ENCODE measurements at places on chromosomes 11 and 22. TPM values are rescaled to one million over a fixed set of nuclear protein-coding genes. Genes with fewer than 3 reads are reported as not detected.

GRK3 gene
- 10.5 TPM for total RNA-seq

GRCh38 chr11:17259519-17259918, 17.0 kb upstream of the NUCB2 start:
- no peak for DNase-seq

DNA sequence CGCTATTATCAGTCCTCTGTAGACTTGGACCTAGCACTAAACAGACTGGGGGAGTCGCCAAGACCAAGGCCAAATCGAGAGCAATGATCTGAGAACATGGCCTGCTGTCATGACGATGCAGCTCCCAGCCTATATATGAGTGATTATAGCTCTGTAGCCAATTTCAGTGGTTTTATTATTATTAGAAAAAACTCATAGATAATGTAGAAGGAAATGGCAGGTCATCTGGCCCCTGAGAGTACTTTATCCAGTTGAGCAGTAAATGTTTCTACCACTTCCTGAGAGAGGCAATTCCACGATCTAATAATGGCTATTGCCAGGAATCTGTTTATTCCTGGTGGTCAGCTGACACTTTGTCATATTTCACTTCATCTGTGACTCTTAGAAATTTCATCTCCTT, 666.7 kb downstream of the OPCML start:
- no peak for DNase-seq

VPREB3 gene
- 1.1 TPM for total RNA-seq

MRGPRX4 gene
- total RNA-seq = not detected

GRCh38 chr11:116175707-116176106, 597.1 kb downstream of the BUD13 start:
- no peak for DNase-seq

- no peak for DNase-seq
These were observed 5.5 kb downstream of the ACRV1 start for GRCh38 chr11:125675196-125675595.

GRCh38 chr11:41301023-41301422, 158.4 kb downstream of the LRRC4C start:
- peak; percentile 14 for DNase-seq

AP1B1 gene
- total RNA-seq = 80.7 TPM

GRCh38 chr11:60871378-60872061, 4.2 kb downstream of the ZP1 start:
- DNase-seq = peak; percentile 74

THRSP gene
- total RNA-seq = not detected

C11orf86 gene
- not detected for total RNA-seq

DNA sequence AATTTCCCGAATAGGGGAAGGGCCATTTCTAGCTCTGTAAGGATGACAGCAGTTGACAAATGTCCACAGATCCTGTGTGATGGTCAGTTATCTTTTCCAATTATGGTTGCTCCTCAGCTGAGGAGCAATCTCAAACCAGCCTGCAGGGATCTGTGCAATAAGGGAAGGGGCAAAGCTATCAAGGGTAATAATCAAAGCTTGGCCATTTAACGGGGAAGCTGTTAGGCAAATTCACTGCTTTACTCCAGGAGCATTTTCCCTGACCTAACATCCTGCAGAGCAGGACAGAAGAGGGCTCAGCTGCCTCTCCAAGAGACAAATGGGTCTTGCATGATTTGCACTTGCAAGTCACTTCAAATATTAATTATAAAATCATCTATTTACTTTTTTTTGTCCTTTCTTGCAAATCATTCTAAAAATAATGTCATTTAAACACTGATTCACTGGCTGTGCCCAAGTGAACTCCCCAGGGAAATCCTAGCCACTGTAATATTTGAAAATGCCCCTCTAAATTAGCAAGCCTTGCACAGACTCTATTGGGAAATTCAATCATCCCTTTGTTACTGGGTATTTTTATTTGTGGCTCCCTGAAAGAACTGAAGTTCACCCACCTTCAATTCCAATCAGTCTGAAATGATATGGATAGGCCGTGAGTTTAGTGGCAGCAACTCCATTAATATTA, 1256.7 kb downstream of the LRRC4C start:
- no peak for DNase-seq

All from cardiac muscle cell (in vitro differentiated cells and primary cell).